Left renal pelvis (tissue), 4 donors: ENCODE measurements at places on chromosomes 5 and 9. TPM values are rescaled to one million over a fixed set of nuclear protein-coding genes. Genes with fewer than 3 reads are reported as not detected.

Gene ELOVL7
- 17.4 TPM for polyA plus RNA-seq

DNA sequence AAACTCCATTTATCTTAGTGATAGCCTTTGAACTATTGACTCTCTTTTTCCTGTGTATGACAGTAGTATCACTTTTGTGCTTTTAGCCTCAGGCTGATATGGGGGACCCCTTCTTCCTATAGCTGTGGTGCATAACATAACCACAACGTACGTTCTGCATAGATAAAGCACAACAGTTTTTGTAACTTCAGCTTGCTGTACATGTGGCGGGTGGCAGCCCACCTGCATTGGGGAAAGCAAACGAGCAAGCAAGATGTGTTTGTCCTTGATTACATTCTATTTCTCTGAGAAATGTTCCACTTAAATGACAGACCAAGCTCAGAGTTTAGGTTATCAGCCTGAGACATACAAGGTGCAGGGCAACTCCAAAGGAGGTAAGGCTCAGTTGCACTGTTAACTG is 309.4 kb downstream of the KDM4C start:
- DNase-seq, result no peak

Gene TMEM245
- 75.0 TPM for polyA plus RNA-seq

Gene C9orf72
- 8.9 TPM for polyA plus RNA-seq

GRCh38 chr9:1052365-1053281 is 2.5 kb downstream of the DMRT2 start:
- DNase-seq, result no peak

GRCh38 chr5:139592289-139592688 is 31.1 kb downstream of the UBE2D2 start:
- no peak for DNase-seq

Gene WDR38
- 0.60 TPM for polyA plus RNA-seq

GRCh38 chr5:124000538-124000937 is 488.6 kb downstream of the CSNK1G3 start:
- no peak for DNase-seq

- DNase-seq, result no peak
Measured at GRCh38 chr9:74644023-74644422, 146.9 kb downstream of the RORB start.

Gene CAMK2A
- polyA plus RNA-seq, result 2.4 TPM

Gene RELL2
- 1.3 TPM for polyA plus RNA-seq
